ENCODE measurements at places on chromosomes 1 and 21.
A peak's percentile ranks its signal among the peaks of the same experiment; 100 is the strongest.

DNA sequence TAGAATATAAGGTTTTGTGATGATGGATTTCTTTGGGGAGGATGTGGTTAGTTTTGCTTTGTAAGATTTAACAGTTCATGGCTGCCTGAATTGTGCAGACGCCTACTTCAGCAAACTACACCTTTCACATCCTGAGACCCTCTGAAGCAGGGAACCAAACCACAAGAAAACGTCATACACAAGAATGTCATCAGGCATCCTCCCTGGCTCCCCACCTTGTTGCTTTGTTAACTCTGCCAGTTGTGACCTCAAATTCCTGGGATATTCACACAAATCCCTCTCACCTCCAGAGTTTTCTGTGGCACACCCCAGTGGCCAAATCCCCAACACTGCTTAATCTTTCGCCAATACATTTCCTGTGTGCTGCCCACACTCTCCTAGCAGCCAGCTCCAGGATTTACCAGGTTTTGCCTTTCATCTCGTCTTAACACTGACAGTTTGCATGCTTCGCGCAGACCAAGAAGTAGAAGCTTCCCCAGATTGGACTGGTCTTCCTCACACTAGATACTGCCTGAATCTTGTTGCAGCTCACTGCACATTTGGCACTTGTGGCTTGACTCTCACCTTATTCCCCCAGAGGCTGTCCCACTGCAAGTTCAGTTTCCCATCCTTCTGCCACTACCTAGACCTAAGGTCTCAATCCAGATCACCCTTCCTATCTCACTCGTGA lies 51.1 kb upstream of the CTTNBP2NL start:
- H3K4me1 ChIP-seq = no peaks in the 10 kb centered on the region
- no peak overlapping the region for H3K4me3 ChIP-seq
- no peaks in the 10 kb centered on the region for H3K36me3 ChIP-seq
- DNase-seq = no peak
- H3K27me3 ChIP-seq = no peaks in the 10 kb centered on the region

DNA sequence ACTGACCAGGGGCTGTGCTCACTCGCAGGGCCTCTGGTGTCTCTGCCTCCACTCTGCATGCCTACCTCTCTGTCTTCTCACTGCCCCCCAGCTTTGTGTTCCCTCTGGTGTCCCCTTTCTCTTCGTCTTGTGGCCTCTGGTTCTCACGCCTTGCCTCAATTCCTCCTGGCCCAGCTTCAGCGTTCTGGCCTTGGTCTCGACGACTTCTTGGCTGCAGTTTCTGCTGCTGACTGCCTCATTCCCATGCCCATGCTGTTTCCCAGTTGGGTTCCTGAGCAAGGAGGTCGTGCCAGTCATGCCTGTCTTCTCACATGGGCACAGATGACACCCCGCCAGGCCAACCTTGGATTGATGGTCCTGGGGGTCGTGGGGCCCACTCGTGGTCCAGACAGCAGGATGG lies 423.0 kb upstream of the VAMP3 start:
- H3K27me3 ChIP-seq = no peaks in the 10 kb centered on the region
- no peak for DNase-seq
- no peaks in the 10 kb centered on the region for H3K4me1 ChIP-seq
- no peak overlapping the region for H3K27ac ChIP-seq
- no peaks in the 10 kb centered on the region for H3K36me3 ChIP-seq
- no peak overlapping the region for H3K4me3 ChIP-seq

- no peak overlapping the region for H3K4me3 ChIP-seq
- no peaks in the 10 kb centered on the region for H3K27me3 ChIP-seq
- no peaks in the 10 kb centered on the region for H3K36me3 ChIP-seq
- H3K27ac ChIP-seq = no peak overlapping the region
- DNase-seq = no peak
Observed at GRCh38 chr21:30463713-30464112, 16.5 kb downstream of the KRTAP19-1 start.

DNA sequence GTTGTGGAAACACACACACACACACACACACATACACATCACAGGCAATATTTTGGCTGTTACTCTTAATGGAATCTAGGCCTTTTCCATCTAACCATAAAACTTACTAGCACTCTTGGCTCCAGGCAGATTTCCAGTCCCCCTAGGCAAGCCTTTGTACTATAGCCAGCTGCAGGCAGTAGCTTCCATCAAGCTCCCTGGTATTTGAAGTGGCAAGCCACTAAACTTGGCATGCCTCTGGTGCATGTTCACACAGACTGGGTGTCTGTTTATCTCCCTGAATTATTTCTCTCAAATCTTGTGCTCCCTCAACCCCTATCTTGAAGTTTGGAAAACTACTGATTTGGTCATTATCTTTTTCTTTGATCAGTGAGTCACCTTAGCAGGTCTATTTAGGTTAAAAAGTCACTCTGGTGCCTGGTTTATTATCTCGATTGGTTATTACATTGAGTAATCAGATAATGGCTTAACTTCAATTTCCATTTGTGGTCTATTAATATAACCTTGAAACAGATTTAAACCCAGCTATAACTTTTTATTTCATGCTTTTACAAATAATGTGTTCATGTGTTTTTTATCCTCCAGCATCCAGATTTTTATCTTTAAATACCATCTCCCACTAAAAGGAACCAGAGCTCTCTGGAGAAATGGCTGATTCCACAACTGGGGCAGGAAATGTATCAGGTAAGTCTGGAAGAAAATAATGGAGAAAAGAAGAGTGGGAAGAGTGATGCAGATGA lies 2.7 kb upstream of the RBM15 start:
- peaks cover 14% of the 10 kb centered on the region for H3K4me1 ChIP-seq
- DNase-seq = no peak
- H3K36me3 ChIP-seq = peaks cover 9% of the 10 kb centered on the region

GRCh38 chr1:2534687-2535441 lies 4.8 kb upstream of the HES5 start:
- H3K27me3 ChIP-seq = no peaks in the 10 kb centered on the region
- H3K27ac ChIP-seq = no peak overlapping the region
- DNase-seq = no peak
- H3K4me1 ChIP-seq = peaks cover 20% of the 10 kb centered on the region
- no peak overlapping the region for H3K4me3 ChIP-seq

DNA sequence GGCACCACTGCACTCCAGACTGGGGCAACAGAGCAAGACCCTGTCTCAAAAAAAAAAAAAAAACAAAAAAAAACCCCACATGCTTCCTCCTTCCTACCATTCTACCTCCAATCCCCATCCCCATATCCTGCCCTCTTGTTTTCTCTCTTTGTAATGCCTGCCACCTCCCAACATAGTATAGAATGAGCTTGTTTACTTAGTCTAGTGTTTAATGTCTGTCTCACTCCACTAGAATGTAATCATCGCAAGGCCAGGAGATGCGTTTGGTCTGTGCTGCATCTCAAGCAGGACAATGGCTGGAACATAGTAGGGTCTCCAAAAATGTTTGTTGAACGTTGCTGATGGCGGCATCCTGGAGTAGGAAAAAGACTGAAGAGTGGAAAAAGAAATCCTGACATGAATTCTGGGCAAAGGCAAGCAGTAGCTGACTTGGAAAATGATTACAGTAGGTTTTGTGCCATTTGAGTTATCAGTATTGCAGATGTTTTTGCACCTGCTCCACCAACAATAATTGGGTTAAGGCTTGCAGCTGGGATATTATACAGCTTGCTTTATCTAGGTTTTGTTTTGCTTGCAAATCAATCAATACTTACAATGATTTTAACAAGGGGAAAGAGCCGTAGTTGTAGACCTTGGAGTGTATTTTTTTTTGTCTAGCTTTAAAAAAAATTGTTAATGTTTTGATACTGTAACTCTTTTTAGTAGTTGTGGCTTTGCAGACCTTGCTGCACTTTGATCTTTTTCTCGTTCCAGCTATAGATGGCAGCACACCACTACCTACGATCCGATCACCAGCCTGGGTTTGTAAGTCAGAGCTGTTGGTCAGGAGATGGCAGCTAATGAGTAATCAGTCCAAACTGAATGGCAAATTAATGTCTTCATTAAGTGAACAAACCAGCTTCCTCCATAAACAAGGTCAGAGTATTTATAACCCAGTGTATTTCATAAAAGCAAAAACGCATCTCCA lies 62.4 kb downstream of the BACH1 start:
- no peaks in the 10 kb centered on the region for H3K36me3 ChIP-seq
- no peaks in the 10 kb centered on the region for H3K27me3 ChIP-seq
- H3K4me1 ChIP-seq = no peaks in the 10 kb centered on the region
- no peak for DNase-seq

GRCh38 chr1:27554293-27554692 lies 49.7 kb downstream of the AHDC1 start:
- H3K27ac ChIP-seq = peak overlapping the region; percentile 95
- H3K36me3 ChIP-seq = peaks cover 46% of the 10 kb centered on the region
- DNase-seq = no peak
- no peaks in the 10 kb centered on the region for H3K27me3 ChIP-seq
- peaks cover 44% of the 10 kb centered on the region for H3K4me1 ChIP-seq
- H3K4me3 ChIP-seq = no peak overlapping the region

DNA sequence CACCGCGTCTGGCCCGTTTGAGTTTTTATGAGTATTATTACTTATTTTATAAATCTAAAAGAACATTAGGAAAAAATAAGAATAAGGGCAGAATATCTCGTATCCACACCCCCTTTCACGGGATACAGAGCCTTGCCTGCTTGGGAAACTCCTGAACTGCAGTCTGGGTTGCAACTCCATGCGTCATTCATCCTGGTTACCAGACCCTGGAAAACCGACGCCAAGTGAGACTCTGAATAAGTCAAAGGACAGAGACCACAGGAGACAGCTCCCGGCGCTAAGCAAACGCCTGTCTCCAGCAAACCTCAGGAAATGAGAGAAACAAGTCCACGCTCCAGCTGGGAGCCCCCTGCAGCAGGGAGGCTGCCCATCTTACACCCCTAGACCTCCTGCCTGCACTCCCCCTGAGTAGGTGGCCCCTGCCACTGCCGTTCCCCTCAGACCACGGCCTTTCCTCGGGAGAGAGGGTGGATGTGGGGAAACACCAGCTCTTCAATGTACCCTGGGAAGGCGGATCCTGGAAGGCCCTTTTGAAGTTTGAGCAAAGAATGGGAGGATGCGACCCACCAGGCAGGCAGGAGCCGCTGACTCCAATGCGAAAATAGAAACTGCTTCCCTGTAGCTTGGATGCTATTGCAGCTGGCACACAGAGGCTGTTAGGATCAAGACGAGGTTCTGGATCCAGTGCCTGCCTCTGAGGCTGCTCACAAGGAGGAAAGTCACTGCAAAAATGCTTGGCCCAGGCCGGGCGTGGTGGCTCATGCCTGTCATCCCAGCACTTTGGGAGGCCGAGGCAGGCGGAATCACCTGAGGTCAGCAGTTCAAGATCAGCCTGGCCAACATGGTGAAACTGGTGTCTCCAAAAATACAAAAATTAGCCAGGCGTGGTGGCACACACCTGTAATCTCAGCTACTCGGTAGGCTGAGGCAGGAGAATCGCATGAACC lies 37.7 kb upstream of the GPR157 start:
- no peak overlapping the region for H3K4me3 ChIP-seq
- peaks cover 11% of the 10 kb centered on the region for H3K4me1 ChIP-seq
- no peak for DNase-seq
- peaks cover 5% of the 10 kb centered on the region for H3K36me3 ChIP-seq

GRCh38 chr1:45260244-45260643 lies 53.8 kb upstream of the ZSWIM5 start:
- no peak overlapping the region for H3K27ac ChIP-seq
- no peaks in the 10 kb centered on the region for H3K36me3 ChIP-seq
- DNase-seq = no peak
